ENCODE measurements at places on chromosomes 6 and 20. TPM values are rescaled to one million over a fixed set of nuclear protein-coding genes. Genes with fewer than 3 reads are reported as not detected.

DNA sequence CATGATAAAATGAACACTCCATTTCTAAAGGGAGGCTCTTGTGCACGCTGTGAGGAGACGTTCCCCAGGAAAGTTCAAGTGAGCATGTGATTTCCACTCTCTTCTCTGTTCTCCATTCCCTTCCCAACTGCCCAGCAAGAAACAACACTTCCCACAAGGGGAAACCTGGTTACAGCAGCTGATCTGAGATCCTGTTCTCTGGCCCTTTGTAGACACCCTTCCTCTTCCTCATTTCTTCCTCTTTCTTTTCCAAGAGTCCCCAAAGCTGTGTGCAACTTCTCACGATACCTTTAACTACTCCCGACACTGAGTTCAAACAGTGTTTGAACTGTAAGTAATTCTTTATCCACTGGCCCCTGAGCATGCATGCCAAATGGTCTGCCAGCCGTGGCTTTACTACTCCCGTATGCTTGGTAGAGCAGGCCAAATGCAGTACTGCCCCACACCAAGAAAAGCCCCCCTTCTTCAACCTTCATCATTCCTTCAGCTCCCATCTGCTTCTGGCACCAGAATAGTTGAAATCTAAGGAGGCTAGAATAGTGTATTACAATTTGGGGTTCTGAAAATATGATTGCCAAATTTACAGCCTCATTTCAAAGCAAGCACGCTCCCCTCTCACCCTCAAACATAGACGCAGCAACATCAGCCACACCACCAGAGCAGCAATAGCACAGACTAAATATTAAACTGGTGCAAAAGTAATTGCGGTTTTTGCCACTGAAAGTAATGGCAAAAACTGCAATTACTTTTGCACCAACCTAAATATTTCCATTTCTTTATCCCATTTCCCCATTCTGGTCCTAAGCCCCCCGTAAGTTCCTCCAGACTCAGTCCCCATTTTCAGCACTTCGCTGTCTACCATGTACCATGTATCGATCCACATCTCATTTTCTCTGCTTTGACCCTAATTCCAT is 4.3 kb downstream of the HLA-DMB start:
- no peak for DNase-seq
- no peaks in the 10 kb centered on the region for H3K27me3 ChIP-seq
- H3K4me3 ChIP-seq: no peak overlapping the region
- H3K36me3 ChIP-seq: peaks cover 14% of the 10 kb centered on the region
- peaks cover 25% of the 10 kb centered on the region for H3K4me1 ChIP-seq
- no peak overlapping the region for H3K27ac ChIP-seq

DNA sequence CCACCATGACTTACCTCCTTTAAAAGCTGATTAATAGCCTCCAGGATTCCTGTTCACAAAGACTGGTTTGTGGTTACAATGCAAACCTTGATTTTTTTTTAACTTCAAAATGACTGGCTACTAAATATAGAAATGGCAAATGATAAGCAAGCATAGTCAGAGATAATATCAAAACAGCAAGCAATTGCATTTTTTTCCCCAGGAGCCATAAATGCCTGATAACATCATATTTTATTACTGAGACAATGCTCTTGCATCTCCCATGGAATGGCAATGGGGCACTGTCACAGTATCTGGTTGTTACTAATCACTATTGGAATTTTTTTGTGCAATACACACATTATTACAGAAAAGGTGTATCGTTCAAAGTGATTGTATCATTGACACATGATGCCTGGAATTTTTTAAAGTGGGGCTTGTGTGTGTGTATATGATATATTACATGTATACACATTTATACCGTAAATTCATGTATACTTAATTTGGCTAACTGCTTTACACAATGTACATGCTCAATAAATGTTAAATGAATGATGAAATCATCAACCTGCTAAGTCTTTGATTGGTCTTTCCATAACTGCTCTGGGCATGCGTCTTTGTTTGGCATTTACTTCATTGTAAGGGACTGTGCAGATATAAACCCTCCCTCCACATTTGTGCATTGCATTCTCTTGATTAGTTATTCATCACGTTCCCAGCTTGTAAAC is 980 bp upstream of the SALL4 start:
- no peaks in the 10 kb centered on the region for H3K27me3 ChIP-seq
- no peak overlapping the region for H3K27ac ChIP-seq
- H3K4me3 ChIP-seq: no peak overlapping the region

ANKRD66 gene
- not detected for total RNA-seq

DNA sequence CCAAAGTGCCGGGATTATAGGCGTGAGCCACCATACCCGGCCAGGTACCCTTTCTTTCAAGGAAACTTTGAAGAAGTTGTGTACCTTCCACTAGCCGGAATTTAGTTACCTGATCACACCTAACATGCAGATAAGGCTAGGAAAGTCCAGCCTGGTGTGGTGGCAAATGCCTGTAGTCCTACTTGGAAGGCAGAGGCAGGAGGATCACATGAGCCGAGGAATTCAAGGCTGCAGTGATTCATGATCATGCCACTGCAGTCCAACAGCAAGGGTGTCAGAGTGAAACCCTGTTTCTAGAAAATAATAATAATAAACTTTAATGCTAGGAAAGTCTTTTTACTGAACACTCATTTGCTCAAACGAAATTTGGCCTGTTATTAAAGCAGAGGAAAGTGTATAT is 21.0 kb downstream of the NFYA start:
- no peaks in the 10 kb centered on the region for H3K27me3 ChIP-seq
- H3K36me3 ChIP-seq: peaks cover 74% of the 10 kb centered on the region
- H3K4me1 ChIP-seq: no peaks in the 10 kb centered on the region

- no peak overlapping the region for H3K4me3 ChIP-seq
- H3K36me3 ChIP-seq: no peaks in the 10 kb centered on the region
- no peak overlapping the region for H3K27ac ChIP-seq
- peaks cover 41% of the 10 kb centered on the region for H3K4me1 ChIP-seq
Measured at GRCh38 chr6:108781419-108782100, 66.7 kb upstream of the ARMC2 start.

DNA sequence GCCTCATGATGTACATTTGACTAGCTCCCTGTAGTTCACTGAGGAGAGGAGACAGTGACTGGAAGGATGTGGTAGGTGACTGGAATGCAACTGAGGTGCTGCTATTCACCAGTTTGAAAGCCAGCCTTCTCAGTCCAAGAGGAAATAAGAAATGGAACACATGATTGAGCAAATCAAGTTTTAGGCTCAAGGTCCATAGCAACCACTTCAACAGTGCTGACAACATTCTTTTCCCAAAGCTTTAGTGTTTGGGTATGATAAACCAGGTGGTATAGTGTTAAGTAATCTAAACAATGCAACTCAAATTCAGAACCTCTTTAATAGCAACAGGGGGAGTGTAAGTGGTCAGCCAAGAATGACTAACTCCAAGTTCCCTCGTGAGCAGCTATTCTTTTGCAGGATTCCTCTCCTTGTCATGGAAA is 9.2 kb downstream of the ZHX3 start:
- no peak overlapping the region for H3K4me3 ChIP-seq
- DNase-seq: no peak
- no peaks in the 10 kb centered on the region for H3K36me3 ChIP-seq
- no peak overlapping the region for H3K27ac ChIP-seq
- peaks cover 44% of the 10 kb centered on the region for H3K4me1 ChIP-seq

PCSK2 gene
- total RNA-seq: not detected

KCNS1 gene
- total RNA-seq: not detected
